ENCODE measurements at places on chromosomes 1 and 21.
A peak's percentile ranks its signal among the peaks of the same experiment; 100 is the strongest.

DNA sequence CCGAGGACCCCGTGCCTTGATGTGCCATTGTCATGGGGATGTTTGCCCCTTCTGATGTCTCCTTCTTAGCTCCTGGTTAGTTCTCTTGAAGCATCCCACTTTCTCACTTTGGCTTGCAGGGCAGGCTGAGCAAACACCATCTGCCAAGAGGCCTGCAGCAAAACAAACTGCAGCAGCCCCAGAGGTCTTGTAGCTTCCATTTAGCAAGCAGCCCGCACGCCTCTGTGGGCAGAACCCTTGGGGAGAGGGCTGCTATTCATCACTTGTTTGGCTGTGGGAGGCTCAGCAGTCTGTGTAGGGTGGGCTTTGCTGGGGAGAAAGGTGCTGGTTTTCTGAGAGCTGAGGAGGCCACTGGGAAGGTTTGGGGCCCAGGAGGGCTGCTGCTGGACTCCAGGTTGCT, 56.7 kb downstream of the KCNC4 start:
- DNase-seq, result no peak

DNA sequence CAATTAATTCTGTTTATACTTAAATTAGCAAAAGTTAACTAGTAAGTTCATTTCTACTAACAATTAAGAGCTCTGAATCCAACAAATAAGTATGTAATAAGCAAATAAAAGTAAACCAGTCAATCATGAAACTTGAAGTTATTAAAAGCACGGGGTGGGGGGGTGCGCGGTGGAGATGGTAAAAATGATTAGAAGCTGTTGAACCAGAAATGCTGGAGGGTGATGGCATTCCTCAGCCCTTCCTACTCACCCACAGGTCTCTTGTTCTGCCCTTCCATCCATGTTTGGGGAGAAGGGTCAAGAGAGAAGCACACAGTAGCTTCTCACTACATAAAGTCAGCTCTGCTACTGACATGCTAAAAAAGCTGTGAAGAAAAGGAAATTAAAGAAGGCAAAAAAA, 63.5 kb downstream of the AKT3 start:
- no peak for DNase-seq

- DNase-seq, result no peak
These were observed 974 bp downstream of the ACTN2 start for GRCh38 chr1:236687273-236687672.

GRCh38 chr1:115771847-115772457, 3.4 kb upstream of the CASQ2 start:
- DNase-seq, result peak; percentile 94

GRCh38 chr21:42959728-42960127, 14.6 kb upstream of the PKNOX1 start:
- no peak for DNase-seq

- no peak for DNase-seq
These were observed at the start of gene CCDC185 for GRCh38 chr1:223393275-223394214. Gene CCDC185, plus strand, starts transcription at chr1:223393415. Its CDS starts 61 bp downstream, at chr1:223393476.

GRCh38 chr1:119862276-119862675, 34.0 kb downstream of the ADAM30 start:
- no peak for DNase-seq

GRCh38 chr1:44354268-44354839, 703 bp downstream of the ERI3 start:
- peak; percentile 60 for DNase-seq

DNA sequence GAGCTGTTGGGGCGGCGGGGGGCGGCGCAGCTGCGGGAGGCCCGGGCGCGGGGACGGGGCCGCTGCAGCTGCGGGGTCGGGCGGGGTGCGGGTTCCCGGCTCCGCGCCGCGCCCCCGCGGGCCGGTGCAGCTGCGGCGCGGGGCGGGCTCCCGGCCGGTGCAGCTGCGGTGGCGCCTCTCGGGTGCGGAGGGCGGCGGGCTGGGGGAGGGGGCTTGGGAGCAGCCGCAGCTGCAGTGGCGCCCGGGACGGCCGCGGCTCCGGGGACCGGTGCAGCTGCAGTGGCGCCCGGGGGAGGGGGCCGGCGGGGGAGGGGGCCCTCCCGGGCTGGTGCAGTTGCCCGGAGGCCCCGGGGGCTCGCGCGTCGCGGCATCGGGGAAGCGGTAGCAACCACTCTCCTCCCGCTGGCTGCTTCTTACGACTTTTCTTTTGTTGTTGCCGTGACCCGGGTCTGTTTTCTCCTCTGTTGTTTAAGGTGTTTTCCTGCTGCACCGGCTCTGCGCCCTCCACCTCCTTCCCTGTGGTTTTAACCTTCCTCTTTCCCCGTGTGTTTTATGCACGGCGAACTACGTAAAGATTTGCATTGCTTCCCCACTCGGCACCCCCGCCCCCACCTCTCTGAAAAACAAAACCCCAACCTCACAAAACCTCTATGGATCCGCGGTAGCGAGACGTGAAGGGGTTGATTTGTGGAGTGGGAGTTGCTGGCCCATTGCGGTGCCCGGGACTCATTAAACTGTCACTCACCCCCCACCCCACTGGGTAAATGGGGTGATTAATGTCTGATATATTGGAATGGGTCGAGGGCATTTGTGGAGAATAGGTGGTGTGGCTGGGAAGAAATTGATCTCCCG, 1.7 kb upstream of the ZBTB18 start:
- no peak for DNase-seq

DNA sequence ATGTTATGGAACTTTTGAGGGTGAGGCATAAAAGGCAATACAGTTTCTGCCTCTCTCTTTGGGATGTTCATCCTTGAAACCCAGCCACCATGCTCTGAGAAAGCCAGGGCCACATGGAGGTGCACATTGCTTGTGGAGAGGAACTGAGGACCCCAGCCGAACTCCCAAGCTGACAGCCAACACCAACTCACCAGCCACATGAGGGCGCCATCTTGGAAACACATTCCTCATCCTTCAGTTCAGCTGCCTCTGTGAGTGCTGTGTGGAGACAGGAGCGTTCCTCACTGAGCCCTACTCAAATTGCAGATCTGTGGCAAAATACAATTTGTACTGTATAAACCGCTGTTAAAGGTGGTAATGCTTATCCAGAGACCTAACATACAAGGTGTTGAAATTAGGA, 137.5 kb downstream of the GABPA start:
- DNase-seq, result no peak

DNA sequence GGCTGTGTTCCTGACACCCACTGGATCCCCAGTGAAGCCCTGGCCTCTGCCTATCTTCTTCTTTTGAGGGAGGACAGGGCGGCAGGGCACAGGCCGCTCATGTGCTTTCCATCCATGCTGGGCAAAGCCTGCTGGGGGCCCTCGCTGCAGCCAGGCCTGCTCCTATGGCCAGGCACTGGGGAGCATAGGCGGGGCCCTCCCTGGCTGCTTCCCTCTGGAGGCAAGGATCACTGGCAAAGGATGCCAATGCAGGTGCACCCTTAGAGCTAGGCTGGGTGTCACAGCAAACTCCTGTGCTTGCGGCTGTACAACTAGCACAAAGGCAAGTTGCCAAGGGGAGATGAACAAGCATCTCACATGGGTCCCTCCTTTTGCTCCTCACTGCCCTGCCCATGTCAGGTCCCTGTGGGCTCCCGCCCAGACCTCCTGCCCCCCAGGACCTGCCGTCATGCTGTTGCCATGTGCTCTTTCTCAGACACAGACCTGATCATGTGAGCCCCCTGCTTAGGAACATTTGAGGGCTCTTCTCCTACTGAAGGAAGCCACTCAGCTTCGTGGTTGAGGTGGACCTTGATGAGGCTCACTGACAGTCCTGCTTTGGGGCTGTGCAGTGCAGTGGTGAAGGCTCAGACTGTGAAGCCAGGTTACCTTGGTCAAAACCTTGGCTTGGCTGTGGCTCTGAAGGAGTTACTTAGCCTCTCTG, 393.6 kb downstream of the PTPRU start:
- no peak for DNase-seq

DNA sequence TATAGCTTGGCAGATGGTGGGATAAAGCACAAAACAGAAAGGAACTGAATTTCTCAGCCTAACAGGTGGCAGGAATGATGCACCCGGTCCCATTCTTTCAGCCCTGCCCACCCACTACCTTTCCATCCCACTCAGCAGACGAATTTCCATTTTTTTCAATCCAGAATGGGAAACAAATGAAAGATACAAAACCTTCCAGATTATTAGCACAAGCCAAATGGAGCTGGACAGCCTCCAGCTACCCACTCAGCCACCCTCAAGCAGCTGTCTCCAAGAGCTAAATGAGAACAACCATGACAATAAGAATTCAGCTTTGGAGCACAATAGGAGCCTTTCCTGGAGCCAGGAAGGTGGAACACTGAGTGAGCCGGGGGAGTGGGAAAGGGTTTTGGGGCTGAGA, 96.3 kb upstream of the ST6GALNAC5 start:
- no peak for DNase-seq

- DNase-seq, result no peak
These were observed 16.9 kb downstream of the SPRR2G start for GRCh38 chr1:153133743-153134142.

GRCh38 chr1:26483980-26484379, 11.7 kb downstream of the HMGN2 start:
- no peak for DNase-seq

DNA sequence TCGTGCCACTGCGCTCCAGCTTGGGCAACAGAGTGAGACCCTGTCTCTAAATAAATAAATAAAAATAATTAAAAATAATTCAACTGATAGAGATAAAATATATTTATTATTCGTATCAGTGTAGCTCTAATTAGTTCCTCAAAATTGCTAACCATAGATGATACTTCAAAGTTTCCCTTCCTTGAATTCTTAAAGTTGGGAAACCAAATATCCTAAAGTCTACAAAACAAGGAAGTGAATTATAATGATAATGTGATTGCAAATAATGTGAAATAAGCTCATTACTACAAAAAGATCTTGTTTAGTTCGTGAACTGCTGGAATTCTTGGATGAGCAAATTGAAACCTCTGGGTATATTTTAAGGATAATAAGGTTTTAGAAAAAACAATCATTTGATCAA, 60.5 kb downstream of the NUP210L start:
- no peak for DNase-seq

- no peak for DNase-seq
These were observed 4.0 kb downstream of the SAMD11 start for GRCh38 chr1:927748-928147.

- DNase-seq, result no peak
These were observed 51.3 kb downstream of the HLCS start for GRCh38 chr21:36915014-36915695.

- no peak for DNase-seq
These were observed 156.5 kb downstream of the CASZ1 start for GRCh38 chr1:10639775-10640578.

DNA sequence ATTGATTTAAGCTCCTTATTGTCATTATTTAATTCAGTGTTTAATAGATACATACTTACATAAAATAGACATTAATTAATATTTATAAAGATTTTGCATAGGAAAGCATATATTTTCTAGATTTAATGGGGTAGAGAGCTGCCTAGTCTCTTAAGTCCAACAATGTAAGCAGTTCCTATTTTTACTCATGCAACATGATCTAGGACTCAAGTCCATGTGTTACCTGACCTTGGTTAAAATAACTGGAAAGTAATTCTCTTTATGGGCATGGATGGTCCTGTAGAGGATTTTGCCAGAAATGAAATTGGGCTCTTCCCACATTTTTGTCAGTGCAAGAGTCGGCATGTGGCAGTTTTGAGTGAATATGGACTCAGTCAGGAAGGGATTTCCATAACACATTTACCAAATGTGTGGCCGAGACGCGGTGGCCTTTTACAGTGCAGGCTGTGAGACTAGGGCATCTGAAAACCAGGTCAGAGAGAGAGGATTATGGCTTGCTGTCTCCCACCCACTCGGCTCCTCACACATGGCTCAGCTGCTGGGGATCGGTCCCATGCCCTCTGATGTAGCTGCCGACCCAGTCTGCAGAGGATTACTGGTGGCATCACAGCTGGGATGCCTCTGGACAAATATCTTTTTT, 6.2 kb upstream of the KIF1B start:
- no peak for DNase-seq

GRCh38 chr1:18322368-18323032, 158.2 kb upstream of the KLHDC7A start:
- DNase-seq, result no peak

GRCh38 chr1:37485902-37486679, 11.7 kb downstream of the ZC3H12A start:
- DNase-seq, result no peak

GRCh38 chr21:40636026-40636425, 210.9 kb downstream of the DSCAM start:
- no peak for DNase-seq

DNA sequence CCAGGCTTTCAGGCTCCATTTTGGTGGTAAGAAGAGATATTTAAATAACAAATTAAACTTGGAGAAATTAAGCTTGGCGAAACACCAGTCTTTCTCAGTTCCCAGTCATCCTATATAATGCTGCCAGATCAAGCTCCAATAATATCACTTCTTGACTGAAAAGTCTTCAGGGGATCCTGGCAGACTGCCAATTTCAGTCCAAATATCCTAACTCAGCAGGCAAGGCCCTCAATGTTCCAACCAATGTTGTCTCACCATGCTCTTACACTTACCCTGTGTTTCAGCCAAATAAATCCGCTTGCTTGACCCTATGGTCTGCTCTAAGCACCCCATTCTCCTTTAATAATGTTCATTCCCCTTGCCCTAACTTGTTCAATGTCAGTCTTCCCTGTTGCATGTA, 39.9 kb upstream of the BCL10 start:
- no peak for DNase-seq

- no peak for DNase-seq
These were observed 4.7 kb upstream of the XKR8 start for GRCh38 chr1:27955076-27955475.

DNA sequence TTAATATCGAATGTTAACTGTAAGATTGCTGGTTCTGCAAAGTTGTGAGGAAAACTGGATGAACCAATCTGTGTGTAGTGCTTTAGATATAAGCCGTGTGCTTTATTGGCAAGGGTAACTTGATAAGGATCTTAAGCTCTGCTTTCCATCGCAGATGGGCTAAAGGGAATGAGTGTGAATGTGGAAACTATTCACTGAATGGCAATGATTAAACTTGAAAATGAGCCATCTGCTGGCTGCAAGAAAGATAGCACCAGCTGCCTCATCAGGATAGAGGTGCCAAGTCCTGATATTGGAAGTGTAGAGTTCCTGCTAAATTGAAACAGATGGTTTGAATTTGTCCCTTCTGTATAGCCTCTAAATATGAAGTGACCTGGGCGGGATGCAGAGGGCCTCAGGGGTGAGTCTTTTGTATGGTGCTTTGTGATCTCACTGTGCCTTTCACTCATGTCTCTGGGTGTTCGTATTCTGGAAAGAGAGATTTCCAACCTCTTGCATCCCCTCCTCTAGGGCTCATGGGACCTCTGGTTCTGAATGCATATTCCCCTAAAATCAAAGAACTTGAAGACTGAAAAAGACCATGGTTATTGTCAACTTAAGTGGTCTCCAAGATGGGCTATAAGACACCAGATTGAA, 9.2 kb downstream of the FCRL3 start:
- peak; percentile 1 for DNase-seq

- peak; percentile 47 for DNase-seq
These were observed 46.2 kb upstream of the SLC44A3 start for GRCh38 chr1:94773931-94774422.

GRCh38 chr1:115641762-115642167, at the start of gene VANGL1:
Gene VANGL1, plus strand, starts transcription at chr1:115641970. Its CDS starts 9,444 bp downstream, at chr1:115651414.
- DNase-seq, result peak; percentile 87

- DNase-seq, result no peak
These were observed 62.9 kb downstream of the LPAR3 start for GRCh38 chr1:84830136-84830535.

GRCh38 chr1:167710836-167711235, 10.9 kb upstream of the MPZL1 start:
- DNase-seq, result no peak
